ENCODE measurements at places on chromosomes 16 and 17.

DNA sequence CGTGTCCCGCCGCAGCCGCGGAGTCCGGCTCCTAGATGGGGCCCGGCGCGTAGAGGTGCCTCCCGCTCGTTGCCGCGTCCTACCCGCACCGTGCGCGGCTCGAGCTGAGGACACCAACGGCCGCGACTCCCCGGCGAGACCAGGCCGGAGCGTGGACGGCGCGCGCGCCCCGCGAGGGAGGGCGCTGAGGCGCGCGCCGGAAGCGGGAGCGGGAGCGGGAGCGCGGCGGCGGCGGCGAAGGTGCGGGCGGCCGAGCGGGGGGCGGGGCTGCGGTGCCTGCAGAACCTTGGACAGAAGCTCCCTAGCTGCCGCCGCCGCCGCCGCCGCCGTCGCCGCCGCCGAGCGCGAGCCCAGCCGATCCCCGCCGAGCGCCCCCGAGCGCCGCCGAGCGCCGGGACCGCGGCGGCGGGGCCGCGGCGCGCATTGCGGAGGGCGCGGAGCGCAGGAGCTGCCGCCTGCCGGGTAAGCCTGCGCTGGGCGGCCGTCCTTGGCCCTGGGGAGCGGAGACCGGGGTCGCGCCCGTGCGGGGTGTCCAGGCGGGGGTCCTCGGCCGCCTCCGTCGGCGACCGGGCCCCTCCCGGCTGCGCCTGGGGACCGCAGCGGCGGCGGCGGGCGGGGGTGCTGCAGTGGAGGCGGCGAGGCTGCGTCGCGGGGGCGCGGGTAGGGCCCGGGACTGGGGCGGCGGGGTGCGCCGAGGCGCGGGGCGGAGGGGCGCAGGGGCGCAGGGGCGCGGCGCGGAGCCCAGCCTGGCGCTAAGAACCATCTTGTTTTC is at the start of gene CDK5R1:
CDK5R1 (plus strand) TSS at position 293 of the 772 bp plus-strand sequence. CDS start 628 bp downstream, outside the sequence.
- peak; percentile 67 for DNase-seq

DNA sequence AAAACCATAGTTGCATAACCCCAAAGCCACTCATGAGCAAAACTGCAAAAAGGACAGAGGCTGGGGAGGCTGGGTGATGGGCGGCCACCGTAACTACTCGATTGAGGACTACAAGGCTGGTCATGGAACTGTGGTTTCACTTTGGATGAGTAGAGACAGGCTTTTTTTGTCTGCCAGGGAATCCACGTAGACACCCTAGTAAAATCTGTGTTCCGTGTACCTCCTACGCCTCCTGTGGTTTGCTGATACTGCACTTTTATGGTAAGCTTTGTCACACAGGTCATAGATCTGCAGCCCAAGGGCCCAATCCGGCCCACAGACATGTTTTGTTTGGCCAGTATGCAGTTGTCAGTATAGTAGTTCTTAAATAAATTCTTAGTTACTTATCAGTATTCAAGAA is 2.2 kb upstream of the TLCD3B start:
- no peak for DNase-seq

DNA sequence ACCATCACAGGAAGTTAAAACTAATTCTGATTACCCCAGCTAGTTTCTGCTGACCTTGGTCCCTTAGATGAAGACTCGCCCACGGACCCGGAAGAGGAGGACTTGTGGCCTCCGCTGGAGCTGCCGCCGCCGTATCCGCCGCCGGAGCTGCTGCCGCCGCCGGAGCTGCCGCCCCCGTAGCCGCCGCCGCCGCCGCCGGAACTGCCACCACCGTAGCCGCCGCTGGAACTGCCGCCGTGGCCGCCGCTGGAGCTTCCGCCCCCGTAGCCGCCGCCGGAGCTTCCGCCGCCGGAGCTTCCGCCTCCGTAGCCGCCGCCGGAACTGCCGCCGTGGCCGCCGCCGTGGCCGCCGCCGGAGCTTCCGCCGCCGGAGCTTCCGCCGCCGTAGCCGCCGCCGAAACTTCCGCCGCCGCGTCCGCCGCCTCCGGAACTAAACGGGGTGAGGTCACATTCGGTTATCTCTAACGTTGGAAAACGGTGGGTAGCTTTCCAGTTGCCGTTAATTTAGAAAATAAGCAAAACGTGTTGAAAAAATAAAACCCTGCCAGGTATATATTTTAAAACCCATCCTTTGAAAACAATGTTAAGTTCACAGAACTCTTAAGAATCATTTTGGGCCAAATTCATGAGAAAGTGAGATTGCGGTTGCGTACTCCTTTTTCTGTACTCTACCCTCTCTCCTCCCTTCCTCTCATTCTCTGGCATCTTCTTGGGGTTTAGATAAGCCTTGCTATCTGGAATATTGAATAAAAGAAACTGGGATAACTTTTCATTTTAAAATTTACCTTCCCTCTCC is 3.5 kb downstream of the KRT10 start:
- peak; percentile 78 for DNase-seq

GRCh38 chr17:82577300-82577699 is 57.8 kb downstream of the FOXK2 start:
- DNase-seq: no peak

- DNase-seq: no peak
These were observed 47.2 kb downstream of the HOXB1 start for GRCh38 chr17:48483471-48484131.

DNA sequence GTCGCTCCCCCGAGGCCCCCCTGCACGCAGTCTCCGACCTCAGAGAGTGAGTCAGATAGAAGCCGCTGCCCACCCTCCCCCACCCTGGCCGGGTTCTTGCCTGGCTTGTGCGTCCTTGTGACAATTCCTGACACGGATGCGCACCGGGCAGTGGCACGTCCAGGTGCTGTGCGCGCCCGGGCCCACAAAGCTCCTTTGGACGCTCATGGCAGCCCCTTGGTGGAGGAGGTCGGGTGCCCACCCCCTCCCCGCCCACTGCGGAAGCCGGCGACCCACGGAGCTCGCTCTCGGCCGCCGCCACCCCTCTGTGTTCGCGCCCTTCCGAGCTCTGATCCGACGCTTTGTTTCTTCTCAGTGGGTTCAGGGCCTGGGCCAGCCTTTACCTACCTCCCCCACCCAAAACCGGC is 662 bp upstream of the TUBB3 start:
- no peak for DNase-seq

DNA sequence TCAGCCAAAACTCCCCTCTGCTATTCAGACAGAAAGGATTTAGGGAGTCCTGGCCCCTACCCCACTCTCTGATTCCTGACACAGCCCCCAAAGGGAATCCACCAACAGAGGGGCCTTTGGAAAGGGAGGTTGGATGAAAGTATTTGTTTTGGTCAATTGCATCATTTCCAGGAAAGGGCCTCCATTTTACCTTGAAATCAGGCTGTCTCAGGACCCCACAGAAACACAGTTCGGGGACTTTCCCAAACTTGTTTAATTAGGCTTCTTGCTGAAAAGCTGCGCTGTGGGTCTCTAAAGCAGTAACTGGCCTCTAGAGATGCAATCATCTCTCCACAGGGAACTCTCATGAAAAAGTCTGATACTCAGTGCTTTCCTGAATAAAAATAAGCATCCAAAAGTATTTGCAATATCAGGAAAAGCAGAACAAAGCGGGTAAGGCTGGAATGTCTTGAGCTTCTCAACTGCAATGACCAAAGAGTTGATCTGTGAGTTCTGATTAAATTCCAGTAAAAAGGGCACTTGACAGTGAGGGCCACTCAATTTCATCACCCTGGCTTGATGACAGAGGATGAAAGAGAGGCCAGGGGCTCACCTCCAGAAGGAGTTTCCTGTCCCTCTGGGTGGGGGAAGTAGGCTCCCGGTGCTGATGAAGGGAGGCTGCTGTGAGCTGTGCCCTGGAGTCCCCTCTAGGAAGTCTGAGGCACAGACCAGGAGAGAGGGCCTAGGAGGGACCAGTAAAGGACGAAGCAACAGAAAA is 36.3 kb downstream of the LYRM9 start:
- no peak for DNase-seq

- no peak for DNase-seq
These were observed 25.4 kb upstream of the B4GALNT2 start for GRCh38 chr17:49107211-49107557.

GRCh38 chr16:85683363-85683762 is 5.4 kb downstream of the GINS2 start:
- DNase-seq: no peak

- no peak for DNase-seq
These were observed 71.1 kb downstream of the RPH3AL start for GRCh38 chr17:281365-281999.

GRCh38 chr16:81204798-81205680 is 33.5 kb upstream of the BCO1 start:
- DNase-seq: peak; percentile 15

DNA sequence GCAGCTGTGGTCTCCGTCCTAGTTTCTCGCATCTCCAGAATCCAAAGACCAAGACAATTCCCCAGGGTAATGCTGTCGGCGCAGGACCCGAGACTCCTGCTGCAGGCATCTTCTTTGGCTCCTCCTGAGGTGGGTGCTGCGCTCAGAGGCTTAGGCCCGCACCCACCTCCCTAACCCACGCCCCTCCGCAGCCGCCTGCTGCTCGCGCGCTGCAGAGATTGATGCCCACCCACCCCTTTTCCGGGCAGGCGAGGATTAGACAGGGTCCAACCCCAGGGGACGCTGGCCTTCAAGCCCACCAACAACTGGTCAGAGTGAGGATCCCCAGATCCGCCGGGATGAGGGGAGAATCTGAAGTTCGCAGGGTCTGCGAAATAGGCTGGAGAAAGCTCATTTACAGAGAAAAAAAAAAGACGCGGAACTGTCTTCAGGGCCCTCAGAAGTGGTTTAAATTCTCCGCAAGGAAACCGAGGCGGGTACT is 27.9 kb downstream of the SLFN11 start:
- no peak for DNase-seq

DNA sequence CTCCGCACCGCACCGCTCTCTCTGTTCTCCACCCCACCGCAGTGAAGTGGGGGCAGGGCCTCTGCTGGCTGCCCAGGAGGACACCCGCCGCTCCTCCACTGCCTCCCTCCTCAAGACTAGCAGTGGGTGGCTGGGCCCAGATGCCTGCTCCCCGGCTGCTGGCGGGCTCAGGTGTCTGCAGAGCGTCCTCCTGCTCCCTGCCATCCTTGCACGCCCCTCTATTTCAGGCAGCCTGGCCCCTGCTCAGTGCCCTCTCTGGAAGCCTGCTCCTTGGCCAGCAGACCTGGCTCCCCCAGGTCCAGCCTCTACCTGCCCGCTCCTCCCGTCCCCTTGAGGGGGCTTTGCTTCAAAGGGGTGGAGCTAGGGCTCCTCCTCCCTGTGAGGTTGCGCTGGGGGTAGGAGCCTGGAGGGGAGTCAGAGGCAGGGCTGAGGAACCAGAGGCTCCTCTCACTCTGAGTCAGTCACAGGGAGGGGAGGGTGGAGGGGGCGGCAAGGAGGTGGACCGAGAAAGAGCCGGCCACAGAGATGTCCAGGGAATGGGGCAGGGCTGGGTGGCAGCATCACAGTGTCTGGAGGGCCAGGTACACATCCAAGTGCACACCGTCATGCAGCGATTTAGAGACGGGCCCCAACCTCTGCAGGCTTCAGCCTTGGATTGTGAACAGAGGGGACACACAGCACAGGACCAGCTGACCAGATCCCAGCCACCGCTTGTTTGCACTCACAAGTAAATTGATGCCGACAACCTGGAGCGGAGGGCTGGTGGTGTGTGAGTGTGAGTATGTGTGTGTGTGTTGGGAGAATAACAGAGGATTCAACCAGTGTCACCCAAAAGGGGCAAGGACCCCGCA is 9.8 kb upstream of the TMEM92 start:
- no peak for DNase-seq

- DNase-seq: no peak
These were observed 49.3 kb upstream of the CACNG4 start for GRCh38 chr17:66915204-66915611.

GRCh38 chr16:68884861-68885720 is 41.8 kb downstream of the TANGO6 start:
- no peak for DNase-seq

DNA sequence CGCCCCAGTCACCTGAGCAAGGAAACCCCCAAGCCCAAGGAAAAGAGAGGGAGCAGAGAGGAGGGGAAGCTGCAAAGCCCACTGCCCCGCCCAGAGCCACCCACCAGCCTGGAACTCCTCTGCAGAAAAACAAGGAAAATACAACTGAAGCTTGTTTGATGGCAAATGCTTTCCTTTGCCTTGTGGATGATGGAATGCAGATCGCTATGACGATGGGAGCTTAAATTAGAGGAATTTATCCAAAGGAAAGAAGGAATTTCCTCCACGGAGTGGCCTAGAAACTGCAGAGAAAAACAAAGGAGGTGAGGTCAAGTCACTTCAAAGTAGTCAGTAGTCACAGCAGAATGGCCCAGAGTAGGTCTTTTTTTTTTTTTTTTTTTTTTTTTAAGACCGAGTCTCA is 31.5 kb upstream of the ASGR2 start:
- no peak for DNase-seq

Measured in T follicular helper cell (primary cell).